ENCODE measurements at places on chromosomes 16 and 17.
A peak's percentile ranks its signal among the peaks of the same experiment; 100 is the strongest.

GRCh38 chr17:56834380-56835263, 671 bp downstream of the DGKE start:
- peak; percentile 60 for DNase-seq

- DNase-seq, result no peak
These were observed 154.1 kb upstream of the CDH5 start for GRCh38 chr16:66212428-66212827.

DNA sequence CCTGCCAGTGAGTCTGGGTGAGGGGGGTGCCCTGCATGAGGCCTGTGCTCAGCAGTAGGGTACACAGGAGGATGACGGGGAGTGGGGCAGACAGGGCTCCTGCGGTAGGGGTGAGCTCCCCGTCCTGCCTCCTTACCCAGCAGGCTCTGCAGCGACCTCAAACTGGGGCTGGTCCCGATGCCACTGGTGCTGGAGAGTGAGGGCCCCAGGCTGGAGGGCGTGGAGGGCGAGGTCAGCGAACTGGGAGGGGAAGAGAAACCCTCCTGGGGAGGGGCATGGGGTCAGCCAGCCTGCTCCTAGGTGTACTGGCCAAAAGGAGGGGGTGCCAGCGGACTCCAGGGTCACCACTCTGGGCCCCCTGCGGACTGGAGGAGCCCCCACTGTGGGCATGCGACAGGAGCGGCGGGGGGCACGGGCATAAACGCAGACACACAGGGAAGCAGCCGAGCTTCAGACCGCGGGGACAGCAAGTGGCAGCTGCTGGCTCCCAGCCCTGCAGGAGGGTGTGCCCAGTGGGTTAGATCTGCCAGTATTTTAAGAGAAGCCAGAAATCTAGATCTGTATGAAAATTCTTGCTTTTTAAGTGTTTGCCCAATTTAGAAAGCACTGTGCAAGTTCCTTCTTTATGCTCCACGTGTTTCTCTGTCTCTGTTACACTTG, 9.0 kb upstream of the VASN start:
- DNase-seq, result no peak

- DNase-seq, result no peak
These were observed 26.7 kb downstream of the DNASE1 start for GRCh38 chr16:3681206-3681605.

GRCh38 chr16:87163637-87164036, 153.6 kb downstream of the C16orf95 start:
- no peak for DNase-seq

DNA sequence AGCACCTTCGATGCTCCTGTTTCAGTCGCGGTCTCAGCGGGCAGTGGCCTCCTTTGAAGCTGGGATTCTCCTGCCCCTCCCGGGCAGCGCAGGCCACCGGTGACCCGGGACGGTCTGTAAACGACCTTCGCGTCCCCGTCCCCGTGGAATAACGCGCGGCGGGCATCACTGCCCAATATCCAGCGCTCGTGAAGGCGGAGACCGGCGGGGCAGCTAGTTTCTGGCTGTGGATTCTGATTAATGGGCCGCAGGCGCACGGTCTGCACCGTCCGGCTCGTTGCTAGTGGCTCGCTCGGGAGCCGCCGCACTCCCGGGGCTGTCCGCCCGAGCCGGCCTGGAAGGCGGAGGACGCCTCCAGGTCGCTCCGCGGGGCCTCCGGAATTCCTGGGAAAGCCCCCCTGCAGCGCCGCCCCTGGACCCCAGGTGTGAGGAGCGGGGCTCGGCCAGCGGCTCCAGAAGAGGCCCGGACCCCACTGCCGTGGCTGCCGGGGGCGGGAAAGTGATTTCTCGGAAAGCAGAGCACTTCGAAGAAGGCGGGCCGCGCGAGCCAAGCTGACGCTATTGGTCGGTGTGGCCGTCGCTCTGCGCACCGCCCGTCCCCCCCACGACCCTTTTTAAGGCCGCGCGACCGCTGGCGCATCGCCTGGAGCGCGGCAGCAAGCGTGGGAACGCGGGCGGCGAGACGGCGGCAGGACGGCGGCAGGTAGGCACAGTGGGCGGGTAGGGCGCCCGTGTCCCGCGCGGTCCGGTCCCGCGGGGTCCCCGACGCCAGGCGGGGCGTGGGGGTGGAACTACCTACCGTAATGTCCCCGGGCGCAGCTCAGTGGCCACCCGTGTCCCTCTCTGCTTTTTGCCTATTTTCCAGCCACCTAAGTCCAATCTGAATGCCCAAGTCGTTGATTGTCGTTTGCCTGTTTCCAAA, at the start of gene IRF8:
Gene IRF8 (plus strand): TSS at position 642 of the 922 bp plus-strand sequence. CDS start 3,854 bp downstream, outside the sequence.
- DNase-seq, result peak; percentile 90

GRCh38 chr17:37762666-37763065, 17.8 kb upstream of the HNF1B start:
- no peak for DNase-seq

DNA sequence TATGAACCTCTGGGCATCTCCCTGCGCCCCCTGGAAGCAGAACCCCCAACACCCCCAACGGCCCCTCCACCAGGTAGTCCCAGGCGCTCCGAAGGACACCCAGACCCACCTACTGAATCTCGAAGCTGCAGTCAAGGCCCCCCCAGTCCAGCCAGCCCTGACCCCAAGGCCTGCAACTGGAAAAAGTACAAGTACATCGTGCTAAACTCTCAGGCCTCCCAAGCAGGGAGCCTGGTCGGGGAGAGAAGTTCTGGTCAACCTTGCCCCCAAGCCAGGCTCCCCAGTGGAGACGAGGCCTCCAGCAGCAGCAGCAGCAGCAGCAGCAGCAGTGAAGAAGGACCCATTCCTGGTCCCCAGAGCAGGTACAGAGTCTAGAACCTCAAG, 1.5 kb downstream of the BCL6B start:
- no peak for DNase-seq

DNA sequence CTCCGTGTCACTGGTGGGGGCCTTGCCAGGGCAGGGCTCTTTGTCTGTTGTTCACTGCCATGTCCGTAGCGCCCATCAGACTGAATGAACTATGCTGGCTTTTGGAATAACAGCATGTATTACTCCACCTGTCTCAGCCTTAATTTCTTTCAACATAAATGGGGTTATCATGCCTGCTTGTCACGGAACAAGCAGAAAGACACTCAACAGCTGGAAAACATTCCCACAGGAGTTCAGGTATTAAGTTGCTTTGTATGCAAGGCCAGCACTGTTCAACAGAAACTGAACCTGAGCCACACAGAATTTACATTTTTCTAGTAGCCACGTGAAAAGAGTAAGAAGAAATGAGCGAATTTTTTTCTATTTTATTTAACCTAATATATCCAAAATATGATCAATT, 13.1 kb downstream of the PPL start:
- DNase-seq, result no peak

GRCh38 chr17:33509331-33509730, 216.2 kb upstream of the ASIC2 start:
- no peak for DNase-seq

GRCh38 chr17:74798239-74798707, 22.1 kb upstream of the NAT9 start:
- no peak for DNase-seq

- DNase-seq, result no peak
These were observed 440.3 kb upstream of the MAF start for GRCh38 chr16:80040814-80041213.

- DNase-seq, result peak; percentile 28
These were observed 789 bp downstream of the CSNK1D start for GRCh38 chr17:82272495-82273326.

DNA sequence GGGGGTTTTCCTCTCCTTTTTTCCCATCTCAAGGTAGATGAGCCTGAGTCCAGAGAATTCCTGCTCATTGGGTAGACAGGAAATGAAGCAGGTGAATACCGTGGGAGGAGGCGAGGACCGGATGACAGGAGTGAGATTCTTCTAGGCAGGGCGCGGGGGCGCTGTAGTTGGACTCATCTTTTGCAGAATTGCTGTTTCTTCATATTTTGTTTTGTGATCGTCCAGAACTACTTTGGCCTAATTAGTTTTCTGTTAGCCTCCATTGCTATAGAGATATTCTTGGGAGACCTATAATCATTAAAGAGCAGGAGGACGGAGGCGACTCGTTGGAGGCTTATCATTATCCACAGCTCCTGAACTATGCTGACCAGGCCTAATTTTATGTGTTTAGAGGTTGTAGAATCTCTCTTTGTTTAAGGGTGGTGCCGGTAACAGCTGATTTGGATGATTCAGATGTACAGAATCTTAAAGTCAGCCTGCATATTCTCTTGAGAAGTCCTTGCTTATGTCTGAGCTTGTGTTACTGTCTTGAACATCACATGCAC, 650 bp downstream of the ATP6V0A1 start:
- peak; percentile 16 for DNase-seq

GRCh38 chr17:332558-333322, 19.9 kb downstream of the RPH3AL start:
- no peak for DNase-seq

- peak; percentile 68 for DNase-seq
These were observed 43.0 kb upstream of the ZNF750 start for GRCh38 chr17:82882715-82883418.

GRCh38 chr16:53415504-53415903, 18.8 kb upstream of the RBL2 start:
- no peak for DNase-seq

GRCh38 chr16:65071433-65072311, 50.2 kb downstream of the CDH11 start:
- no peak for DNase-seq
